ENCODE measurements at places on chromosomes 16 and 17.

GRCh38 chr16:12800817-12801216 lies 2.9 kb downstream of the CPPED1 start:
- DNase-seq, result no peak

DNA sequence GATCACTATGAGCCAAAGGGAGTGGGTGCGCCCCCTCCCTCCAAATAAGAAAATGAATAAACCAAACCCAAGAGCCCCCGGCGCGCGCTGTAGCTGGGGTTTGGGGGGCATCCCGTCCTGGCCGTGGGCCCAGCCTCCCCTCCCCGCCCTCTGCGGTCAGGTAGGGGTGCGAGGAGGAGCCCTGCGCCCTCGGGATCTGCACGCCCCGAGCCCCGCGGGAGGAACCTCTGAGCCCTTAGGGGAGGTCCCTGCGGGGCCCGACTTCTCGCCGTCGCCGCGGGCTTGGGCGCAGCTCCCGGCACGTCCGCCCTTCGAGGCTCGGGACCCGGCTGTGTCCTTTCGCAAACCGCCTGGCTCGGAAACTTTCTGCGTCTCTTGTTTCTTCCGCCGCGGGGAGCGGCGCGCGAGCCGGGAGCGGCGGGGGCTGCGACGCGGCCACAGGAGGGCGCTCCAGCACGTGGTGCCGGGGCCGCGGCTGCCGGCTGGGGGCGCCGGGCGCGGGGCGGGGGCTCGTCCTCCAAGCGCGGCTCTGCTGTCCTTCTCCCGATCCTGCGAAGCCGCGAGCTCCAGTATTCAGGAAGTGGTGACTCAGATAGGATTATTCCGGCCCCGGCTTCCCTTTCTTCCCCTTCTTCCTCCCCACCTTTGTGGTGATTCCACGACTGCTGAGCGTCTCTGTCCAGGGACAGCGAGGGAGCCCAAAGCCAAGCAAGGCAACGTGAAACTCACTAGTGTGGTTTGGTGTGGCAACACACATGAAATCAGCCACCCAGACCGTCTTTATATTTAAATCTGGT lies 1.6 kb downstream of the PITPNC1 start:
- peak; percentile 69 for DNase-seq

GRCh38 chr17:73613271-73614233 lies 30.7 kb downstream of the SDK2 start:
- no peak for DNase-seq

- DNase-seq, result no peak
Observed at GRCh38 chr17:73642659-73643000, 1.6 kb downstream of the SDK2 start.

GRCh38 chr16:8943966-8944759 lies 19.5 kb downstream of the USP7 start:
- no peak for DNase-seq

DNA sequence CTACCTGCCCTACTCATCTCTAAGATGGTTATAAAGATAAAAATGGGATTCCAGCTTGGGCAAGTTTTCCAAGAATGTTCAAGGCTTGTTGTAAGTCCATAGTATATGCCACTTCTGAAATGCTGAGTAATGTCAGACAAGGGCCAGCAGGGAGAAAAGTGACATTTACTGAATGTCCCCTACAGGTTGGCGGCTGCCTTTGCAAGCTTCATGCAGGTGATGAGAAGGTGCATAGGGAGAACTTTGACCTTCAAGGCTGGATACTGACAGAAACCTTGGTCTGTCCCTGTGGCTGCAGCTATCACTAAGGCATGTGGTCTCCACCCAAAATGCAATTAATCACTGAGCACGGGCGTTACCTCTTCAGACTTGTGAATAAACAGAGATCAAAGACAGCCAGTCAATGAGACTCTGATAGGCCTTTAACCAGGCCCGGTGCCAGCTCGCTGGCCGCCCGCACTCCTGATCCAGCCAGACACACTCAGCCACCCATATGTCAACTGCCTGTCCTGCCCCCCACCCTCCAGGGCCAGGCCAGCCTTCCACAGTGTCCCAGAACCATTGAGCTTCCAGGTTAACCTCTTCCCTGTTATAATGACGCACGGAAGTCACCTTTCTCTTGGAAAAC lies 26.8 kb upstream of the AXIN2 start:
- DNase-seq, result no peak

DNA sequence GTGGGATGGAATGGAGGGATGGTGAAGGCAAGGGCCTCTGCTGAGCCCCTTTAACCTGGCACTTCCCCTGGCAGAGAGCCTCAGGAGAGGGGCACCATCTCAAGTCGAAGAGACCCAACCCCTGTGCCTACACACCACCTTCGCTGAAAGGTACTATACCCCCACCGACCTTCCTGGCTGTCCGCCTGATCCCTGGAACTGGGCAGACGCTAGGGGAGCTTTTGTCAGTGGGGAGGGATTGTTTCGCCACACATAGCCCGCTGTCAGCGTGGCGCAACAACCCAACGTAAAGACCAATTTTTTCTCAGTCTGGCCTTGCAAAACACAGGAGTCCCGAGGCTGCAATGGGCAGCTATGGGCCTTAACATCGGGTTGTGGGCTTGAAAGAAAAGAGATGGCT lies 3.1 kb downstream of the PPP1R1B start:
- DNase-seq, result no peak

- no peak for DNase-seq
Observed at GRCh38 chr17:74512036-74512435, 19.2 kb downstream of the CD300LB start.

DNA sequence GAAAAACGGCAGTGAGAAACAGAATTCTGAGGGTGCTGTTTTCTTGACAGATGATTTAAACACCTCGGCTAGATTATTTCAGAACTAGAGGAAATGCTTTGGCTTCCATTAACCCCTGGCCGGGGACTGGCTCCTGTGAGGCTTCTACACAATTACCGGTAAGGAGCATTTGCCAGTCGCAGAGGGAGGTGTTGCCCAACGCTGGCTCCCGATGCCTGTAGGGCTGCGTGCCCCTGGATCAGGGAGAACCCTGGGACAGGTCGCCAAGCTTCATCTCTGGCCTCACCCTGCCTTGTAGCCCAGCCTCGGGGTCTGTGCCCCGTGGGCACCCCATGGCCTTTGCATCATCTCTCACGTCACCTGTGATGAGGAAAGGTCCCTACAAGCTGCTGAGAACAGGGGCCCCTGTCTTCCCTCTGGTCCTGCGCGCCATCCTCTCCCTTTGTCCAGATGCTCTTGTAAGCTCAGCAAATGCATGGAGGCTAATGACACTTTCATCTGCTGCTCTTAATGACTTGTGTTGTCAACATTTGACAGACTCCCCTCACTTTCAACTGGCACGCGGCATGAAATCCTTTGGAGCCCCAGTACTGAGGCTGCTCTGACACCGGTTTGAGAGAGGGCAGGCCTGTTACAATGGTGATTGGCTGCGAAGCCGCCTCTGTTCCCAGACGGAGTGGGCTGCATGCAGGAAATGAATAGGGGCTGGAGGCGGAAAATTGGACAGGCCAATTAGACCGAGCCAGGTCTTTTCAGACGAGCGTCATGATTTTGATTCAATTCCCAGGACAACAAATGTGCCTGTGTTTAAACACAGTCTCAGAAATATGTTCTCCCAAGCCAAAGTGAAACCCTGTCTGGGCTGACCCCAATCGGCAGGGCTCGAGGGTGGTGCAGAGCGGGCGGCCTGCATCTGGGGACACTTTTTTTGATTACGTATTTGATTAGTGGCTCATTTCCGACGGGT lies 85.5 kb upstream of the DOC2B start:
- DNase-seq, result no peak

DNA sequence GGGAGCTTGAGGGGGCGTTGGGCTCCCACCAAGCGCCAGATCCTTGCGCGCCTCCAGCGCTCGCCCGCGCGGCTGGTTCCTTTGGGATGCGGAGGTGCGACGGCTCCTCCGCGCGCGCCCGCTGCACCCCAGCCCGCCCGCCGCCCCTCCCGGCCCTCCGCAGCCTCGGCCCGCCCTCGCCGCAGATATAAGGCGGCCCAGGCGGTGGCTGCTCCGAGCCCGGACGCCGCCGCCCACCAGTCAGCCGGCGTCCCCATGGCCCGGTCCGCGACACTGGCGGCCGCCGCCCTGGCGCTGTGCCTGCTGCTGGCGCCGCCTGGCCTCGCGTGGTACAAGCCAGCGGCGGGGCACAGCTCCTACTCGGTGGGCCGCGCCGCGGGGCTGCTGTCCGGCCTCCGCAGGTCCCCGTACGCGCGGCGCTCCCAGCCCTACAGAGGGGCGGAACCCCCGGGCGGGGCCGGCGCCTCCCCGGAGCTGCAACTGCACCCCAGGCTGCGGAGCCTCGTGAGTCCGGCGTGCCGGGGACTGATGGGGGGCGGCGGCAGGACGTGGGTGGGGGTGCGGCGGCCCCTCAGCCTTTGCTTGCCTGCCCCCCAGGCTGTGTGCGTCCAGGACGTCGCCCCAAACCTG lies at the start of gene NPB:
Gene NPB (plus strand): TSS at position 216 of the 630 bp plus-strand sequence. CDS start 40 bp downstream, at position 256.
- DNase-seq, result no peak

DNA sequence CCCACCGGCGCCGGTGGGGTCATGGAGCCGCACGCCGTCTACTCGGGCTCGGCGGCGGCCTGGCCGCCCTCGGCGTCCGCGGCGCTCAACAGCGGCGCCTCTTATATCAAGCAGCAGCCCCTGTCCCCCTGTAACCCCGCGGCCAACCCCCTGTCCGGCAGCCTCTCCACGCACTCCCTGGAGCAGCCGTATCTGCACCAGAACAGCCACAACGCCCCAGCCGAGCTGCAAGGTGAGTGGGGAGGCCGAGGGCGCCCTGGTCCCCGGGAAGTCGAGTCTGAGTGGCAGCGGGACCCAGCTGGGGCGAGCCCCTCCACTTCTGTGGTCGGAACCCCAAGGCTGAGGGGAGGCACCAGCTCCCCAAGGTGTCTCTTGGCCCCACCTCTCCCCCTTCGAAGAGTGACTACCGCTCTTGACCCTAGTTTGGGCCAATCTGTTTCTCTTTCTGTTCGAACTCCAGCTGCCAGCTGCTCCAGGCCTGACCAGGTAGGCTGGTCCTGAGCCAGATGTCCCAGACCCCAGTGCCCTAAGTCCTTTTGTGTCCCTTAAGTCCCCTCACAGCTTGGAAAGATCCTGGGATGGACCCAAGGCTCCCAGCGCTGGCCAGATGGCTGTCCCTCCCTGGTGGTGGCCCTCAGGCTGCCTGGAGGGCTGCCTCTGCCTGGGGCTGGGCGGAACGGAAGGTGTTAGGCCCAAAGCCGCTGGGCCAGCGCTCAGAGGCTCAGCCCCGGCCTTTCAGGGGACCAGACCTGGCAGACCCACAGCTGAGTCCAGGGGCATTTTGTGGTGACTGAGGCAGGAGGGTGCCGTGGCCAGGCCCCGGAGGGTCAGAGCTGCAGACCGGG lies 1.2 kb downstream of the FOXF1 start:
- DNase-seq, result no peak

- DNase-seq, result no peak
Observed at GRCh38 chr17:1834380-1835149, 4.8 kb downstream of the RPA1 start.

DNA sequence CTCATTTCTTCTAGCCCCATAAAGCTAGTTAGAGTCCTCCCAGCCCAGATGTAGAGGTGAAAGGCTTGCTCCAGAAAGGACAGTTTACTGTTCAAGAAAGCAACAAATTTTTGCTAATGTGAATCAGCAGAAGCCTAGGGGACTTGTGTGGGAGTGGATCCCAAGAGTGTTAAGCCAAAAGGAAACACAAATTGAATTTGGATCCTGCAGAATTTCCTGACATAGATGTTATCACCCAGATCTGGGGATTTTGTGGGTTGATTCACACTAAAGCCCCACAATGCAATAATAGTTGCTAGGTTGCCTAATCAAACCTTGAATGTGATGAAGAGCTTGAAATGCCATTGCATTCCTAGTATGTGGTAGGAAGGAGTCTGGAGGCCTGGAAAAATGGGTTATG lies 135.2 kb upstream of the HS3ST3A1 start:
- no peak for DNase-seq

- no peak for DNase-seq
Observed at GRCh38 chr16:57069635-57070370, 22.6 kb upstream of the CPNE2 start.

GRCh38 chr17:10598621-10599020 lies 49.2 kb upstream of the MYH2 start:
- no peak for DNase-seq

- no peak for DNase-seq
Observed at GRCh38 chr17:57578608-57579225, 166.4 kb downstream of the CCDC182 start.

DNA sequence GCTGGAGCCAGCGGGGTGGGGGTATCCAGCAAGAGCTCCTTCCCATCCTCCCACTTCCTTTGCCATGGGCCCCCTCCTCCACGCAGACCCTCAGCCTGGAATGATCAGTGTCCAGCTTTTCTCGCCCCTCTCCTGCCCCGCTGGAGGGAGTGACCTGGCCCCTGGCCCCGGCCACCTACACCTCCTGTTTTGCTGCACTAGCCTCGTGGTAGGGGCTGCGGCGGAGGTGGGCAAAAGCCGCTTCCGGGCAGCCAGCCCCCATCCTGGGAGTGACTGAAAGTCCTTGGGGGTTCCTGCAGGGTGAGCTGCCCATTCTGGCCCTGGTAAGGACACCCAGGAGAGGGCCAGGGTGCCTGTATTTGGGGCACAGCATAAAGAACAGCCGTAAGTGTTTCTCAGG lies 295.7 kb downstream of the SEC14L1 start:
- DNase-seq, result no peak

DNA sequence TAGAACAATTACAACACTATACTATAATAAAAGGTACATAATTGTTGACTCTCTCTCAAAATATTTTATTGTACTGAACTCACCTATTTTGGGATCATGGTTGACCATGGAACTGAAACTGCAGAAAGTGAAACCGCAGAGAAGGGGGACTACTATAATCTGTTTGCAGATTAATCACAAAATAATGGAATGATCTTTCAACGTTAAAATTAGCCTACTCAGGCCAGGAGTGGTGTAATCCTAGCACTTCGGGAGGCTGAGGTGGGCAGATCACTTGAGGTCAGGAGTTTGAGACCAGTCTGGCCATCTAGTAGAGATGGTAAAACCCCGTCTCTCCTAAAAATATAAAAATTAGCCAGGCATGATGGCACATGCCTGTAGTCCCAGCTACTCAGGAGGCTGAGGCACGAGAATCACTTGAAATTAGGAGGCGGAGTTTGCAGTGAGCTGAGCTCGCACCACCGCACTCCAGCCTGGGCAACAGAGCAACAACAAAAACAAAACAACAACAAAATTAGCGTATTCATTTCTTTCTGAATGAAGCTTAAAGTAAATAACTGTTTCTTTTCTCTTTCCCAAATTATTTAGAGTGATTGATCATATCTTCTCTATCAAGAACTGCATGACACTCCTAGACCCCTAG lies 45.6 kb downstream of the IKZF3 start:
- no peak for DNase-seq

DNA sequence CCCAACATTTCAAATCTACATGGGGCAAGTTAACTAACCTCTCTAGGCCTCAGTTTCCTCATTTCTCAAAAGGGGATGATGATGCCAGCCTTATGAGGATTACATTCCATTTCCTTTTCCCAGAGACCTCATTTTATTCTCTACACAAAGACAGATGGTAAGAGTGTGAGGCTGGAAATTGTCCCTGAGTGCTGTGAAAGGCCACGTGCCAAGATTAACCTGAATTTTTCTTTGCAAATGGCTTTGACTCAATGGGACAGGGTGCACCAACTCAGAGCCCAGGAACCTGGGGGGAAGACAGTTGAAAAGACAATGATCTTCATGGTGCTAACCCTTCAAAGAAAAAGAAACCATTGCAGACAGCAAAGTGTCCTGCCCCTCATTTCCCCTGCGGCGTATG lies 332.8 kb downstream of the TMEM114 start:
- no peak for DNase-seq

Measured in stimulated activated CD4-positive, alpha-beta T cell treated with anti-CD3 and anti-CD28 coated beads, Interleukin-1b, Interleukin-23, amount 100 ng/mL, for 1 hour (primary cell).